ENCODE measurements at places on chromosomes 3 and 15.

DNA sequence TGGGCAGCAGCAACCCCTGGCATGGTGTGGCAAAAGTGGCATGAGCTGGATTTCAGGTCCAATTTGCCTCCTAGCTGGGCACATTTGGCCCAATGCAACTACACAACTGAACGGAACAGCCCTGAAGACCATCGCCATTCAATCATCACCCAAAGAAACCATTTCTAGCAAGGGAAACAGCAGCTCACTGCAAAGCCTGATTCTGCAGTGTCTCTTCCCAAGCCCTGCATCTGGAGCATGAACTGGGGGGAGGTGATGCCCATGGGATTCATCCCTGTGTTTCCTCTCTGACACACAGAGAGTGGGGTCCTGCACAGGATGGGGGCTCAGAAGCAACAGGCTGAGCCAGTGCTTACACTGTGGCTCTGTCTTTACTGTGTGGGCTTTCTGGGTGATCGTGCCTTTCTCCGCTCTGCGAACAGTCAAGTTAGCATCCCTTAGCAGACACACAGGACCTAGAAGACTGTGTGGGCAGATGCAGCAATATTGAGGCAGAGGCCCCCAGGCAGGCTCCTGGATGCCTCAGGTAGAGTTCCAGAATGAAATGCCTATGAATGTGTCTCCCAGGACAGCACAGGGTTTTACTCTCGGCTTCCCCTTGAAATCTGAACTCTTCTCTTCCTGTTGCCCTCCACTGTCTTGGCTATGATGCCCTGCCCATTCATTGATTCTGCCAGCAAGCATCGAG is 91.1 kb upstream of the ALDH1A3 start:
- DNase-seq: no peak

GRCh38 chr3:184727357-184728009 is 15.6 kb upstream of the MAGEF1 start:
- DNase-seq: peak; percentile 82

- DNase-seq: no peak
Measured at GRCh38 chr15:39896846-39897245, 23.2 kb downstream of the GPR176 start.

DNA sequence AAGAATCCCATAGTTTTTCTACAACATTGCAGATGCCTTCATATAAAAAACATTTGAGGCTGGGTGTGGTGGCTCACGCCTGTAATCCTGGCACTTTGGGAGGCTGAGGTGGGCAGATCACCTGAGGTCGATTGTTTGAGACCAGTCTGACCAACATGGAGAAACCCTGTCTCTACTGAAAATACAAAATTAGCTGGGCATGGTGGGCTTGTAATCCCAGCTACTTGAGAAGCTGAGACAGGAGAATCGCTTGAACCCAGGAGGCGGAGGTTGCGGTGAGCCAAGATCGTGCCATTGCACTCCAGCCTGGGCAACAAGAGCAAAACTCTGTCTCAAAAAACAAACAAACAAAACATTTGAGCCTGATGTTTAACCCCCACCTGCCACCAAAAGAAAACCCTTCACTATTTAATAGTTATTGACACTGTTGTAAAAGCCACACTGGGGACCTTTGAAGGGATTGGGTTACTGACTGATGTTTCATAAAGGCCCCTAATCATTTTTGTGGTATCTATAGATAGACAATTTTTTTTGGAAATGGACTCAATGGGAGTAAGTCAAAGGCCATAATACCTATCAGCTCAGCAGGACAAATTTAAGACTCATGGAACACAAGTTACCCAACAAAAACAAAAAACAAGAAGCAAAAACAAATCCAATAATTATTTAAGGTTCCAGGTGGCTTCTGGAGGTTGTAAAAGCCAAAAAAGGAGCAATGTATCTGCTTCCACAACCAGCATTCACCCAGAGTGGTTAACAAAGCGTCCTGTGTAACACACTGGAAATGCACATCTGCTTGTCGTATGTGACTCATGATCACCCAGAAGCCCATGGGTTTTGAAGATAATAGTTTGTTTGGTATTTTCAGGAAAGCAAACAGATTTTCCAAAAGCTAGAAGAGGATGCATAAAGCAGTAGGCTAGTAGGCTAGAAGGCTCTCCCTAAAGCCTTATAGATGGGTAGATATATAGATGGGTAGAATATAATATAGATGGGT is 41.2 kb downstream of the CDCP1 start:
- DNase-seq: peak; percentile 54

GRCh38 chr3:152780553-152780952 is 54.4 kb upstream of the P2RY1 start:
- DNase-seq: no peak

DNA sequence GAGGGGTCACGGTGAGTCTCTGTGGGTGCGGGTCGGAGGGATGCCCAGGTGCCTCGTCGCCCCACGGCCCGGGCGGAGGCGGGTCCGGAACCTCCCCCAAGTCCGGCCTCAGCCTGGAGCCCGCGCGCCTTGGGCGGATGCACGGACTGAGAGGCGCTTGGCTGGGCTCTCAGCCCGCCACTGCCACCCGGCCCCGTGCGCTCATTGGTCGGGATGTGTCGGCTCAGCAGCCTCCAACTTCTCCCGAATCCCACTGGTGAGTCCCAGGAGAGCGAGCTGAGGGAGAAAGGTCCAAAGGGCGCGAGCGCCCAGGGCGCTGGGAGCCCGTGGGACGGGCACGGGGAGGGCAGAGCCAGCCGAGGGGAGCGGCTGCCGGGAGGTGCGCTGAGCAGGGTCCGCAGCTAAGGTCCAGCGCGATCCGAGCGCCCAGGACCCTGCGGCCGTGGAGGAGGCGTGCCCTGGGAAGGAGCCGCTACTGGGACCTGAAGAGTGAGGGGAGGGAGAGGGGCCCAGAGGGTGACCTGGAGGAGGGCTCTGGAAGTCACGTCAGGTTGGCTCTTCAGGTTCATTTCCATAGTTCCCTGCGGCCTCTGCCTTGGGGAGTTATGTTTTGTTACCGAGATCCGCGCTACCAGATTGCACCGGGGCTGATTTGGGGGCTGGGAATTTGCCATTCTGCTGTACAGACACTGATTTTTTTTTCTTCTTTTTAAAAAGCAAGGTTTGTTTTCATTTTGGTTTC is at the start of gene MME:
Gene MME, plus strand, starts transcription at position 574 of the 742 bp plus-strand sequence. CDS start 3,849 bp downstream, outside the sequence.
- DNase-seq: peak; percentile 69

DNA sequence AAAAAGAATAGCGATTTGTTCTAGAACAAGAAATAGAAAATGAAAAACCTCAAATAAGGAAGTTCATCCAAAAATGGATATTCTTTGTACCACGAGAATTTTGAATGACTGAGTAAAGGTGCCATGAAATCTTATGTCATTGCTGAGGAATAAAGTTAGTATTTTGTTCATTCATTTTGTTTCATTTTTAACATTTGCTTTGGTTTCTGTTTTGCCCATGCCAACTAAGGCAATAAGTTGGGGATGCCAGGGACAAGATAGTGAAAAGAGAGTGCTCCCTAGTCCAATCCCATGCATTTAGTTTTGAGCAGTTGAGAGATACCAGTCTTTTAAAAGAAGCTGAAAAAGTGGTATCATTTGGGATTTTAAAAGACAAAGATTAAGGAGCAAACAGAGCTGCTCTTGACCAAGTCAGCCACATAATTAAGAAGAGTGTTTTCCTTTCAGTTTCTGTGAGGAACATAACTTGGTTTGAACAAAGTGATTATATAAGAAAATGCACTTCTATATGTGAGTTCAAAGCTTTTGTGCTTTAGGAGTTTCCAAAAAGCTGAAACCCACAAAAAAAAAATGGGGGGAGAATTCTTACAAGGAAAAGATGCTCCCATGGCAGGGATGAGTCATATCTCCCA is 201.4 kb downstream of the PLOD2 start:
- no peak for DNase-seq

GRCh38 chr3:126499401-126499800 is 18.2 kb downstream of the UROC1 start:
- no peak for DNase-seq
